Tibial artery (tissue), 4 donors: ENCODE measurements at places on chromosomes 5 and 9.
A peak's percentile ranks its signal among the peaks of the same experiment; 100 is the strongest.

- no peaks in the 10 kb centered on the region for H3K27me3 ChIP-seq
- no peaks in the 10 kb centered on the region for H3K36me3 ChIP-seq
- no peaks in the 10 kb centered on the region for H3K4me1 ChIP-seq
- no peak overlapping the region for H3K4me3 ChIP-seq
Observed at GRCh38 chr5:1558944-1559343, 35.2 kb upstream of the LPCAT1 start.

GRCh38 chr5:143230676-143230996, 172.8 kb downstream of the NR3C1 start:
- no peaks in the 10 kb centered on the region for H3K27me3 ChIP-seq
- H3K4me3 ChIP-seq = no peak overlapping the region
- no peaks in the 10 kb centered on the region for H3K36me3 ChIP-seq
- no peak overlapping the region for H3K27ac ChIP-seq

GRCh38 chr5:140213370-140213983, 38.5 kb downstream of the CYSTM1 start:
- H3K4me1 ChIP-seq = no peaks in the 10 kb centered on the region
- H3K36me3 ChIP-seq = peaks cover 5% of the 10 kb centered on the region
- H3K27ac ChIP-seq = no peak overlapping the region
- H3K27me3 ChIP-seq = no peaks in the 10 kb centered on the region
- no peak overlapping the region for H3K4me3 ChIP-seq

DNA sequence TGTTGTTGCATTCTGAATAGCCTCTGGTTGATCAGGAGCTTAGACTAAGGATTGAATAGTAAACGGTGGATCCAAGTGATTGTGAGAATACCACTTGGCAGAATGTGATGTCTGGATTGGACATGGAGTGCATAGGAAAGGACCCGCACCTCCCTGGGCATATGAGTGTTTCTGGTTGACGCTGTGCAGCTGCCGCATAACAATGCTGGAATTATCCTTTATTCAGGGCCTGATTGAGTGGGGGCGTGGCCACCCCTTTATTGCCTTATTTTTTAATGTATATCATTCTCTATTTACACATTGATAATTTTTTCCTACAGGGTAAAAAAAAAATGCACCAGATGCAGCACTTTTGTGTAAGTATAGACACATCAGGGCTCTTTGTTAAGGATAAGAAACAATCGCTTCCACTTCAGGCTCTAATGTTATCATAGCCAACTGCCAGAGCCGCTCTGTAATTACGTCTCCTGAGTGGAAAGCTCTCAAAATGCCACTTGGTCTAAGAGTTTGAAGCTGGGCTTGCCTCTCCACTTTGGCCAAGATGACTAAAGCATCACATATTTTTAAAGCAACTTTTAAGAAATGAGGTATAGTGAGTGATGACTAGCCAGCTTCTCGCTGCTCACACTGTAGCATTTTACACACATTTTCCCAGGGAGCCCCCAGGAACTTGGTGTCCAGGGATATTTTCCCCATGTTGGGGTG, 5.7 kb downstream of the FGD3 start:
- H3K27ac ChIP-seq = no peak overlapping the region
- H3K27me3 ChIP-seq = peaks cover 25% of the 10 kb centered on the region
- DNase-seq = no peak
- no peak overlapping the region for H3K4me3 ChIP-seq
- H3K4me1 ChIP-seq = no peaks in the 10 kb centered on the region
- H3K36me3 ChIP-seq = no peaks in the 10 kb centered on the region

- no peaks in the 10 kb centered on the region for H3K36me3 ChIP-seq
- H3K4me1 ChIP-seq = no peaks in the 10 kb centered on the region
- DNase-seq = no peak
- no peak overlapping the region for H3K4me3 ChIP-seq
- no peak overlapping the region for H3K27ac ChIP-seq
- H3K27me3 ChIP-seq = no peaks in the 10 kb centered on the region
Observed at GRCh38 chr5:11150976-11151375, 389.9 kb upstream of the DAP start.

DNA sequence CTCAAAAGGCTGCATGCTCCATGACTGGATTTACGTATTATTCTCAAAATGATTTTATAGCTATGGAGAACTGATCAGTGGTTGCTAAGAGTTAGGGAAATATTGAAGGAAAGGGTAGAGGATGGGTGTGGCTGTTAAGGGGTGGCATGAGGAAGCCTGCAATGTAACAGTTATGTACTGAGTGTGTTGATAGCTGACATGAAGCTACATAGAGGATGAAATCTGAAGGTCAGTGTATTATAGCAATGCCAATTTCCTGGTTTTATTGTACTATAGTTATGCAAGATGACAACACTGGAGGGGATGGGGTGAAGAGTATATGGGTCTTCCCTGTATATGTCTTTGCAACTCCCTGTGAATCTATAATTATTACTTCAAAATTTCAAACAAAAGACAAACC, 51.0 kb downstream of the TMEM245 start:
- no peak overlapping the region for H3K4me3 ChIP-seq
- peaks cover 52% of the 10 kb centered on the region for H3K36me3 ChIP-seq
- H3K27ac ChIP-seq = no peak overlapping the region
- no peak for DNase-seq
- H3K27me3 ChIP-seq = no peaks in the 10 kb centered on the region
- no peaks in the 10 kb centered on the region for H3K4me1 ChIP-seq

GRCh38 chr5:57259704-57260103, 85.8 kb downstream of the GPBP1 start:
- DNase-seq = no peak
- no peak overlapping the region for H3K27ac ChIP-seq
- H3K4me1 ChIP-seq = peaks cover 13% of the 10 kb centered on the region
- no peaks in the 10 kb centered on the region for H3K27me3 ChIP-seq

GRCh38 chr5:173397516-173397915, 69.3 kb upstream of the STC2 start:
- no peaks in the 10 kb centered on the region for H3K27me3 ChIP-seq
- no peak overlapping the region for H3K27ac ChIP-seq
- no peak overlapping the region for H3K4me3 ChIP-seq
- DNase-seq = no peak
- no peaks in the 10 kb centered on the region for H3K4me1 ChIP-seq

DNA sequence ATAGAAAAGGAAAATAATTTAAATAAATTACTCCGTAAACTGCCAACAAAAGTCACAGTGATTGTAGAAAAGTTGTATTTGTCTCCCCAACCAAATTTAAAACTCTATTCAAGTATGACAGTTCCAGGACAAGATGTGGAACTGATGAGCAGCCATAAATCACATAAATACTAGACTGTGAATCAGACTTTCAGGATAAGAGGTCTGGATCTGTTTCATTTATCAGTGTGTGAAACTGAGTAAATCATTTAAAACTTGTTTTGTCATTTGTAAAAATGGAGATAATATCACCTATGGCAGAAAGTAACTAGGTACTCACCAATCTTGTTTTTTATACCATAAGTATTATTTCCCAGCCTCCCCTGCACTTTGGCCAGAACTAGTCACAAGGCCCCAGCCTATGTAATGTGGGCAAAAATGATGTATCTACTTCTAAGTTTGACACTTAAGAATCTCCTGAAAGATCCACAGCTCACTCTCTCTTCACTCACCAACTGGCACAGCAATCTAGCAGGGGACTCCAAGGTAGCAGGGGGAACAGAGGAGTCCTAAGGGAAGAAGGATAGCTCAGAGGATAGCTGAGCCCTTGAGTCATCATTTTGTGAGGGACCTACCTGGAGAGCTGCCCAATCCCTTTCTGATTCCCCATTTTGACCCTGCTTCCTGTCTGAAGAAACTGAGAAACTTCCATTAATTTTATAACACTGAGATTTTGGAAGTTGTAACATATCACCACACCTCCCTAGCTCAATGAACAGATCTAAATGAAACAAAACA, 31.6 kb downstream of the TMEM161B start:
- no peaks in the 10 kb centered on the region for H3K4me1 ChIP-seq
- no peak for DNase-seq

GRCh38 chr5:74581988-74582365, 58.6 kb downstream of the ENC1 start:
- H3K27ac ChIP-seq = no peak overlapping the region
- no peaks in the 10 kb centered on the region for H3K4me1 ChIP-seq
- no peak for DNase-seq

GRCh38 chr9:31355159-31355882, 1029.1 kb upstream of the ACO1 start:
- no peaks in the 10 kb centered on the region for H3K4me1 ChIP-seq
- H3K27me3 ChIP-seq = no peaks in the 10 kb centered on the region
- no peak overlapping the region for H3K27ac ChIP-seq
- DNase-seq = no peak

DNA sequence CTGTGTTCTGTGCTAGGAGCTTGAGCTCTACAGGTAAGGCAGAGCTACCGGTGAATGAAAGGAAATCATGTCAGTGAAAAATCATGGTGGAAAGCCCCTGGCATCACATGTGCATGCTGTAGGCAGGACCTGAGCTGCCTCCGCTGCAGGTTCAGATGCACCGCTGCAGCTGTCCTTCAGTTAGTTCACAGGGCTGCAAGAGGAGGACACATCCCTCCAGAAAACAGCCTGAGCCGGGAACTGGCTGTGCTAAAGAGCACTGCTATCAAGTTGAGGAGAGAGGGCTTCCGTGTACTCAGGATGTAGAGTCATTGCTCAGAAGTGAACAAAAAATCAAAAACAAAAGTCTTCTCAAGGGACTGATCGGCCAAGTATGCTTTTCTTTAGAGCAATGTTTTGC, 138.6 kb downstream of the ERCC6L2 start:
- H3K27me3 ChIP-seq = no peaks in the 10 kb centered on the region
- no peak for DNase-seq
- H3K27ac ChIP-seq = no peak overlapping the region
- H3K4me1 ChIP-seq = no peaks in the 10 kb centered on the region
- peaks cover 39% of the 10 kb centered on the region for H3K36me3 ChIP-seq

GRCh38 chr5:77306531-77306930, 96.1 kb downstream of the PDE8B start:
- peaks cover 9% of the 10 kb centered on the region for H3K4me1 ChIP-seq
- no peak overlapping the region for H3K4me3 ChIP-seq
- H3K27me3 ChIP-seq = no peaks in the 10 kb centered on the region
- DNase-seq = no peak
- H3K27ac ChIP-seq = peak overlapping the region; percentile 69

DNA sequence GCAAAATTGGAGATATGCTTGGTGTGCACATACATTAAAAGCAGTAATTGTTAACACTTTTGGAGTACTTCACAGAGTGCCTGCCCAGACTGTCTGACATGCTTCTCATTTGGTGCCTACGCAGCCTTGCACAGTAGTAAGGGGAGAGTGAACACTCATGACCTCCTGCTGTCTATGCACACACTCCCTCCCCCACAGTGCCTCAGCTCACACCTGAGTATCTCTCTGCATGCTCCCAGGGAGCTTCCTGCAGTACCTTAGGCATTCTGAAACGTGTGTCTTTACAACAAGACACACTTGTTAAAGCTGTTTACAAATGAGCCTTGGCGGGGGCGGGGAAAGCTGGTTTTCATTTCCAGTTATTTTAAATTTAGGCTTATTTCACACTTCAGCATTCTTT, 18.0 kb downstream of the MAP3K1 start:
- H3K4me1 ChIP-seq = no peaks in the 10 kb centered on the region
- no peaks in the 10 kb centered on the region for H3K36me3 ChIP-seq
- no peak for DNase-seq
- H3K27ac ChIP-seq = no peak overlapping the region
- no peak overlapping the region for H3K4me3 ChIP-seq

DNA sequence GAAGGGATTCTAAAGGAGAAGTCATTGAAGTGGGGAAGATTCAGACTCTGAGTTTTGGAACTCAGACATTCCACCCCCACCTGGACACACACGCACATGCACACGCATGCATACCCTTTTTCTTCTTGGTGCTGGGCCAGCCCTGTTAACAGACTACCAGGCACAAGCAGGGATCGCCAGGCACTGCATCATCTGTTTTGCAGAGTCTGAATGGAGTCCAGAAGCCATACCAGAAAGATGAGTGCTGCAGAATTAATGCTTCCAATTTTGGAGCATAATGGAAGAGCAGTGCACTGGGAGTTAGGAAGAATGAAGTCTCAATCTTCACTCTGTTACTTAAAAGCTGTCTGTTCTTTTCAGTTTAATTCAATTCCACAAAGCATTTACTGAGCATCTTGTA, 95.5 kb downstream of the PDE8B start:
- H3K4me1 ChIP-seq = peaks cover 9% of the 10 kb centered on the region
- no peaks in the 10 kb centered on the region for H3K27me3 ChIP-seq
- H3K4me3 ChIP-seq = no peak overlapping the region

DNA sequence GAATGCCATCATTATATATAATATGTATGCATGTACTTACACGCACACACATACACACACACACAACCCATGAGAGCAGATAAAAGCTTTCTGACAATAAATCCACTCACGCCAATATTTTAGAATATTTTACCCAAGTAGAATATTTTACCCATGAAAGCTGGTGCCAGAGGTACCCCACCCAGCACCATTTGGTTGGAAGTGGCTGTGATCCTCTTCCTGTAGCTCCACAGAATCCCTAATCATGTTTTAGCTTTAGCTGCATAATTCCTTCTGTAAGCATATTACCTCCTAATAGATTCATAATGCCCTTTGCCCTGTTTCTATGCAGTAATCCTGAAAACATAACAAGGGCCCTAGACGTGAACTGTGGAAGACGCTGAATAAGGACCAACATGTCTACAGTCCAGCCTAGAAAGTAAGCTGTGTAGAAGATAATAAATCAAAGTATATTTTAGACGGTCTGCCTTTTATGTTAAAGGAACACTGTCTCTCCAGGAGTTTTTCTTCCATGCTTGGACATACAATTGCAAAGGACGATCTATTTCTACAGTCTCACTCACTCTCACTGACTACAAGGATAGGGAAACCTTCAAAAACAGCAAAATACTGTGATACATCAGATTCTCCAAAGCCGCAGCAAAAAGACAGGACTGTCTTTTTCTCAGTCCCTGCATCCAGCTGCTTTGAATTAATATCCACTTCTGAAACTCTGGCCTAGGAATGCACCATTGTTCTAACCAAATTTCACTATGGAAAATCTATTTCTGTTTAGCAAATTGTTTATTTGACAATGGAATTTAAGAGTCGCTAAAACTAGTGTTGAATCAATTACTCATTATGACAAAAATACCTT, 98.2 kb downstream of the USP20 start:
- H3K36me3 ChIP-seq = peaks cover 8% of the 10 kb centered on the region
- no peak for DNase-seq
- no peaks in the 10 kb centered on the region for H3K27me3 ChIP-seq
- H3K27ac ChIP-seq = peak overlapping the region; percentile 65
- no peak overlapping the region for H3K4me3 ChIP-seq

GRCh38 chr5:168916266-168916665, 337.1 kb upstream of the PANK3 start:
- H3K36me3 ChIP-seq = no peaks in the 10 kb centered on the region
- no peak overlapping the region for H3K4me3 ChIP-seq
- H3K27me3 ChIP-seq = no peaks in the 10 kb centered on the region
- H3K27ac ChIP-seq = no peak overlapping the region

- H3K27me3 ChIP-seq = no peaks in the 10 kb centered on the region
- H3K4me3 ChIP-seq = no peak overlapping the region
- no peaks in the 10 kb centered on the region for H3K4me1 ChIP-seq
- no peak overlapping the region for H3K27ac ChIP-seq
- DNase-seq = no peak
Observed at GRCh38 chr5:159669559-159669958, 246.7 kb upstream of the ADRA1B start.

- no peak overlapping the region for H3K4me3 ChIP-seq
- DNase-seq = no peak
- H3K4me1 ChIP-seq = peaks cover 80% of the 10 kb centered on the region
Observed at GRCh38 chr9:77961541-77961940, 70.1 kb downstream of the GNAQ start.

- no peaks in the 10 kb centered on the region for H3K4me1 ChIP-seq
- H3K4me3 ChIP-seq = no peak overlapping the region
- H3K36me3 ChIP-seq = no peaks in the 10 kb centered on the region
- H3K27me3 ChIP-seq = no peaks in the 10 kb centered on the region
Observed at GRCh38 chr5:66633754-66634153, 37.6 kb downstream of the MAST4 start.
